Stimulated activated CD4-positive, alpha-beta T cell treated with anti-CD3 and anti-CD28 coated beads, Interleukin-1b, Interleukin-23, amount 100 ng/mL, for 24 hours (primary cell): ENCODE measurements at places on chromosomes 11 and 22.

GRCh38 chr11:12224537-12224893 is 114.1 kb downstream of the MICAL2 start:
- DNase-seq, result peak; percentile 56

- no peak for DNase-seq
Measured at GRCh38 chr22:27630754-27631153, 170.8 kb downstream of the MN1 start.

- DNase-seq, result no peak
Measured at GRCh38 chr11:1469911-1470680, 16.5 kb downstream of the MOB2 start.

- DNase-seq, result no peak
Measured at GRCh38 chr11:130400781-130401483, 27.5 kb downstream of the ADAMTS8 start.

DNA sequence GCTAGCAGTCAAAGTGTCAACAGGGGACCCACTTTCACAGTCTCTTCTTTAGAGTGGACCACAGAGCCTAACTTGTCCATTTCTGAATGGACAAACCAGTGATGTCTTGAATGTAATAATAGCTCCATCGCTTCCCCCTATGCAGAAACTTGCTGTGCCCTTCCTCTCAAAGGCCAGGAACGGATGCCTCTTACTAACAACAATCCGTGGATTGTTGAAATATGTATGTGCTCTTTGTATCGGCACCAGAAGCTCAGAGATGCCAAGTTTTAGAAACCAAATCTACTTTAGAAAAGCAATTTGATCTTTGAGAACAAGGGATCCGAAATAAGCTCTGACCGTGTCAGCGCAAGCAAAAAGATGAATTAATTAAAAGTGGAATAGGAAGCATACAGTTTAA is 259.5 kb upstream of the POU2AF2 start:
- DNase-seq, result no peak

DNA sequence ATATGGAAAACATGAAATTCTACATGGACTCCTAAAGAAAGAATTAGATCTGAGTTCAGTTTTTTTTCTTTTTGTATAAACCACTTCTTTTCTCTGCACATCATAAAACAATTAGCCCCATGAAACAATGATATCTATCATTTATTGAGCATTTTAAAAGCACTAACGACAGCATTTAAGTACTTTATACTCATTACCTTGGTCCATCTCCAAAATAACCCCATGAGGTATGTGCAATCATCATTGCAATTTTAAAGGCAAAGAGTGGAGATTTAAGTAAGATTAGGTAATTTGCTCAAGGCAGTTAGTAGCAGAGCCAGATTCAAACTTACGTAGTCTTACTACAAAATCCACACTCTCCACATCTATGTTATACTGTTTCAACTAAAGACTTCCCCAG is 177.7 kb upstream of the RAG2 start:
- no peak for DNase-seq

DNA sequence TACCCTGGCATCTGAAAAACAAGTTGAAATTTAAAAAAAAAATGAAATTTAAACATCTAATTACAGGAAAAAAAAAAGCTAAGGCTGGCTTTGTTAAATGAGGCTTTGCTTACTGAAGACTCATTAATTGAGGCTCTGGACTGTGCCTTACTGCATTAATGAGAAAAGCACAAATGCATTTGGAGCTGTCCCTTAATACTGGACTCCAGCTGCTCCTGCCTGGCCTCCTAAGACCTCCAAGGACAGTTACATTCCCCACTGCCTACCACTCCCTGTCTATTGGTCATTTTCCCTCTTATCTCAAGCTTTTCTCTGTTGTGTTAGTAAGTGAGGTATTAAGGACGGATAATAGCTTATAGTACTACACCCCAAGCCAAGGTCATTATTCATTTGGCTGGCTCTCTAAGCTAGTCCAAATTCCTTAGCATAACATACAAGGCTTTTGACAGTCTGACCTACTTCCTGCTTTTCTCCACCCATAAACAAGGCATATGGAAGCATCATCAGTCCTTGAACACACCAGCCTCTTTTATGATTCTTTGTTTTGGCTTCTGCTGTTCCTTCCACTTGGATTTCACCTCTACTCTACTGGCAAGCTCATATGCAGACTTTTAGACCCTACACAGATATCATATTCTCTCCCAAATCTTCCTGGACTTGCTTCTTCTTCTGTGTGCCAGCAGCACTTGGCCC is 62.5 kb downstream of the USP35 start:
- no peak for DNase-seq

GRCh38 chr11:88297421-88297820 is 40.1 kb downstream of the CTSC start:
- DNase-seq, result no peak

DNA sequence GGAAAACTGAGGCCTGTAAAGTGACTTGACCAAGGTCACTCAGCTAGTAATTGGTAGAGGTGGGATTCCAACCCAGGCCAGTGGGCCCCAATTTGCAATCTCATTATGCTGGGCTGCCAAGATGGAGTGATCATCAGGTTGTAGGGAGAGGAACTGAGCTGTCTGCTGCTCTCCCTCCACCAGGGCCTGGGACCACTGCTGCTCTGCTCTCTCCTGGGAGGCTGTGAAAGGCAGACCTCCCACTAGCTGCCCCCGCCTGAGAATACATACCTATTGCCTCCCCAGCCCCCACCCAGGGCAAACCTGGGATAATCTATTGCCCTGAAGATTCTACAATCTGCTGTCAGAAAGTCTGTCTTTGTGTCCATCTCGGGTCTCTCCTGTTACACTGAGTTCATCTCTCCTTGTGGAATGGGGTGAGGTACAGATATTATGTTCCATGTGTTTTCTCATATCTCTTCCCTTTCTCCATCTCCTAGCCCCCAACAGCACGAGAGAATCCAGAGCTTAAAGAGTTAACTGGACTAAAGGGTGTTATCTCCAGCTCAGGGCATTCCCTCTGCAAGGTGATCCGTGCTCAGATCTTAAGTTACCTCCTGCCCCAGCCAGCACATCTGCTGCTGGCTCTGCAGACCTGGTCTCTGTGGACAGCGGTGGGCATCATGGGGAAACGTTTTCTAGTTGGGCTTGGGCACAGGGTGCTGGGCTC is 5.6 kb downstream of the NECTIN1 start:
- DNase-seq, result no peak

- DNase-seq, result no peak
Measured at GRCh38 chr11:118258410-118258809, 5.7 kb downstream of the MPZL2 start.

DNA sequence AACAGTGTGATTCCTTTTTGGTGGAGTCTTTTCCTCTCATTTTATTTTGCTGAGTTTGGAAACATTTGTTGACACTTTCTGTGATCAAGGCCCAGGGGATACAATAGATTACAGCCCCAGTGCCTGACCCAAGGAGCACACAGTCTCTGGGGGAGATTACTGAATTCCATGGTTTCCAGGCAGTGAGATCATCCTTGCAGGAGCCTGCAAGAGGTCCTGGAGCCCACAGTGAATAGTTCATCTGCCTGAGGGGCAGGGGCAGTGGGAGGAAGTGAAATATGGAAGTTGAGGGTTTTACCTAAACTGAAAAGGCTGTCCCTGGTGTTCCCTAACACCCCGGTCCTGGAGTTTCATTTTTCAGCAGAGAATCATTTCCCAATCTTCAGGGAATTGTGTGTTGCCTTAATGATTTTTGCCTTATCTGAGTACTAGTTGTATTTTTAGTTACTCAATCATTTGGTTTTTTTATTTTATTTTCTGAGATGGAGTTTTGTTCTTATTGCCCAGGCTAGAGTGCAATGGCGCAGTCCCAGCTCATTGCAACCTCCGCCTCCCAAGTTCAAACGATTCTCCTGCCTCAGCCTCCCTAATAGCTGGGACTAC is 7.7 kb downstream of the CCS start:
- no peak for DNase-seq
